Activated CD4-positive, alpha-beta T cell treated with anti-CD3 and anti-CD28 coated beads, Interleukin-2, amount 10 ng/mL, durations not matched to agents 7 days and 5 days (primary cell): ENCODE measurements at places on chromosomes 5 and 9.

DNA sequence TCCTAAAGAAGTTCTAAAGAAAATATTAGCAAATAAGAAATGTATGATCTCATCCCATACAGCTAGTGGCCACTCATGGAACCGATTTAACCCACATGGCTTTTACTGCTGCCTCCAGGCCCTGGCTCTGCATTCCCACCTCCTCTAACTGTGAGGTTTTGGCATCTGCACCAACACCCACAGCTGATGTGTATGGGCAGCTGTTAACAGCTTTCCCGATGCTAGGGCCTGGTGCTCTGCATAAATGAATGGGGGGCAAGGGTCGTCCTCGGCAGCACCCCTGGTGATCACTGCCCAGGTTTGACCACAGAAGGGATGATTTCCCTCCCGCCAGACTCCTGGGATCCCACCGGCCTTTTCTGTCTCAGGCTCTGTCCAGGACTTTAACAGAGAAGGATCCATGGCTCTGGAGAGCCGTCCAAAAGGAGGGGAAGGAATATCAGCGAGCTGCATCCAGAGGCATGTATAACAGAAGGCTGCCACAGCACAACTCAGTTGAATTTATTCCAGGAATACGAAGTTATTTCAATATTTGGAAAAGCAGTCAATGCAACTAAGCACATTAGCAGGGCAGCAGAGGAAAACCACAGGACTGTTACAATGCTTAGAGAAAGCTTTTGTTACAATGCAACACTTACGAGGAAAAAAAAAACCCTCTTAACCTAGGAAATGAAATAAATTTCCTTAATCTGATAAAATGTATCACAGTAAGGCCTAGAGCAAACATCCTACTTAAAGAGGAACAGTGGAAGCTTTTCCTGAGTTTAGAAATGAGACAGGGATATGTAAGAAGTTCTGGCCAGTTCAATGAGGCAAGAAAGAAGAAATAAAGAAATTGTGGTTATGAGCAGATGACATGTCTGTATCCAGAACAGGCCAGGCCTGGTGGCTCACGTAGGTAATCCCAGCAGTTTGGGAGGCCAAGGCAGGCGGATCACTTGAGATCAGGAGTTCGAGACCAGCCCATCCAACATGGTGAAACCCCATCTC lies 63.1 kb downstream of the NACC2 start:
- no peak for DNase-seq

DNA sequence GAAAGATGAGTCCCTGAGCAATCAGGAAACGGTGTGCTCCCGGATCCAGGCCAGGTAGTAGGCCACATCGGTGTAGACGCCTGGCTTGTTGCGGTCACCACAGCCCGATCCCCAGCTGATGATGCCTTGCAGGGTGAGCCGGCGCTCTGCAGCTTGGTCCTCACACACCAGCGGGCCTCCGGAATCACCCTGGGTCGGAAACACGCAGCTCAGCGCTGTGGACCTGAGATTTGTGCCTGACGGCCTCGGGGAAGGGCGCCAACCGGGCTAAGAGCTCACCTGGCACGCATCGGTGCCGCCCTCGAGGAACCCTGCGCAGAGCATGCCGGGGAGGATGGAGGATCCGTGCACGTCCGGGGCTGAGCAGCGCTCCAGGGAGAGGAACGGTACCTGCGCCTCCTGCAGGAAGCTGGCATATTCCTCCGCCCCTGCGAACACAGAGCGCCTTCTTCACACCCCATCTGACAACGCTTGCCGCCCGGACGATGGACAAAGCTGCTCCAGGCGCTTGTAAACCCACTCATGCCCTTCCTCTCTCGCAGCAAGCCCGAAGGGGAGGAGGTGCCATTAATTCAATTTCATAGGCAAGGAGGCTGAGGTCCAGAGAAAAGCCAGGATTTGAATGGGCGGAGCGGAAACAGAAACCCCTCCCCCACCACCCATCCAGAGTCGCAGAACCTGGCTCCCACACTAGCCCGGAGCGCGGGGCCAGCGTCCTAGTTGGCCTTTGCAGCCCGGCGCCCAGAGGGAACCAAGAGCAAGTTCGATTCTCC lies 2.0 kb upstream of the PFN3 start:
- DNase-seq: peak; percentile 75

DNA sequence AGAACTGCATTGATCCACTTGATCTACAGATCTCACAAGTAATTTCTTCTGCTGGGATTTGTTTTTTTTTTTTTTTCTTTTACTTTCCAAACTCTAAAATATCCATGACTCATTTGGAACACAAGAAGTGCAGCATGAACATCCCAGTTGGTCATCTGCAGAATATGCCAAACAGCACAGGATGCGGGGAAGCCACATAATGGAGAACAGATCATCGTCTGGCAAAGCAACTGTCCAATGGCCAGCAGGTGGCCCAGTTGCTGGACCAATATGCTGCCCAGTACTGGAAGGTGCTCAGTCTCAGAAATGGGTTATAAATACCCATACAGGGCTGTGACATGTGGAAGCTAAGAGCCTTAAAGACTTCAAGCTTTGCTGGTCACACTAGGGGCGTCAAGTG lies 221.3 kb upstream of the TAS2R1 start:
- no peak for DNase-seq

DNA sequence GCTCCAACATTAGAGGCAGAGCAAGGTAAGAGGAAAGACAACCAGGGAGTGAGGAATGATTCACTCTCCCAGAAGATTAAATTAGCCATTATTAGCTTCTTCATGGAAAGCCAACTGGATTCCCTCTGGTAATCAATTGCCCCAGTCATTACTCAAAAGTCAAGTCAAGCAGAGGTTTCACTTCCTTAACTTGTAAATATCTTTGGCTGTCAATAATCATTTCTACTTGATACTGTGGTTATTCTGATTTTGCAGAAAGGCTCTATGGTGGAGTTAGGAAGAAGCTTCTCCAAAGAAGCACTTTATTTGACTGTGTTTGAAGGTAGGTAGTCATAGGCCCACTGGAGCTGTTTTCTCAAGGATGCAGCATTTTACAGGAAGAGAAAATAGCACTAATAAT lies 78.0 kb downstream of the JAKMIP2 start:
- no peak for DNase-seq

DNA sequence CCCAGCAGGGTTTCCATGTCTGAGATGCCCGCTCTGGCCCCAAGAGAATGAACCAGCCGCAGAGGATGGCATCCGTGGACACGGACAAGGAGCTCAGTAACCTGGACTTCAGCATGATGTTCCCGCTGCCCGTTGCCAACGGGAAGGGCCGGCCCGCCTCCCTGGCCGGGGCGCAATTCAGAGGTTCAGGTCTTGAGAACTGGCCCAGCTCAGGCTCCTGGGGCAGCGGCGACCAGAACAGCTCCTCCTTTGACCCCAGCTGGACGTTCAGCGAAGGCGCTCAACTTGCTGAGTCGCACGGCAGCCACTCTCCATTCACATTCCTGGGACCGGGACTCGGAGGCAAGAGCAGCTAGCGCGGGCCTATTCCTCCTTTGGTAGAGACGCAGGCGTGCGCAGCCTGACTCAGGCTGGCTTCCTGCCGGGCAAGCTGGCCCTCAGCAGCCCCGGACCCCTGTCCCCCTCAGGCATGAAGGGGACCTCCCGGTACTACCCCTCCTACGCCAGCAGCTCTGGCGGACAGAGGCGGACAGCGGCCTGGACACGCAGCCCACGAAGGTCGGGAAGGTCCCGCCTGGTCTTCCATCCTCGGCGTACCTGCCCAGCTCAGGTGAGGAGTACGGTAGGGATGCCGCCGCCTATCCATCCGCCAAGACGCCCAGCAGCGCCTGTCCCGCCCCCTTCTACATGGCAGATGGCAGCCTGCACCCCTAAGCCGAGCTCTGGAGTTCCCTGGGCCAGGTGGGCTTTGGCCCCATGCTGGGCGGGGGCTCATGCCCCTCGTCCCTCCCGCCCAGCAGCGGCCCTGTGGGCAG lies 74.4 kb downstream of the INSL6 start:
- DNase-seq: no peak

- DNase-seq: peak; percentile 6
These were observed 197.6 kb downstream of the DRD1 start for GRCh38 chr5:175246242-175246888.

DNA sequence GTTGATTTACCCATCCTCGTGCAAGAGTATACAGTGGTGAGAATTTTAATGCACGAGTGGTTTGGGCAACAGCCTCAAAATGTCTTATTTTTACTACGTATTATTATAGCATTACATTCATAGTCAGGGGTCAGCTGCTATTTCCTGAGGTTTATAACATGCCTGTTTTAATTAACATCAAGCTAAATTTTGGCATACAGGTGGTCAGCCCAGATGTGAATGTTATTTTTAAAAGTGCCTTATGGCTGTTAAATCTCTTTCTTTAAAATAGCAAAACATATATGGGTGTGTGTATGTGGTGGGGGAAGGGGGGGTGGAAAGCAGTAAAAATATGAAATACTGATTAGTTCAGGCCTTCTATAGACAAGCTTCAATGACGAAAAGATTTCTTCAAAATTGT lies 424.5 kb upstream of the CLINT1 start:
- DNase-seq: no peak

DNA sequence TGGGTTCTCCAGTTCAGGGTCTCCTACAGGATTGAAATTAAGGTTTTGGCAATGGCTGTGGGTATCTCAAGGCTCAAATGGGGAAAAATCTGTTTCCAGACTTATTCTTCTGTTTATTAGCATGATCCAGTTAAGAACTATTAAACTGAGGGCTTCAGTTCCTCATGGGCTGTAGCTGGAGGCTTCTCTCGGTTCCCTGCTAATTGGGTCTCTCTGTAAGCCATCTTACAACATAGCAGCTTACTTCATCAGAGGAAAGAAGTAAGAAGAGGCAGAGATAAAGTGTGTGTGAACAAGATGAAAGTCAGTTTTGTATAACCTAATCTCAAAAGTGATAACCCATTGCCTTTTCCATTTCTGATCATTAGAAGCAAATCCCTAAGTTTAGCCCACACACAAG lies 391.9 kb downstream of the PSAT1 start:
- no peak for DNase-seq

- no peak for DNase-seq
These were observed 1.3 kb upstream of the PROP1 start for GRCh38 chr5:177997319-177997670.

- DNase-seq: peak; percentile 10
These were observed 140.7 kb upstream of the RANBP3L start for GRCh38 chr5:36442352-36442751.

DNA sequence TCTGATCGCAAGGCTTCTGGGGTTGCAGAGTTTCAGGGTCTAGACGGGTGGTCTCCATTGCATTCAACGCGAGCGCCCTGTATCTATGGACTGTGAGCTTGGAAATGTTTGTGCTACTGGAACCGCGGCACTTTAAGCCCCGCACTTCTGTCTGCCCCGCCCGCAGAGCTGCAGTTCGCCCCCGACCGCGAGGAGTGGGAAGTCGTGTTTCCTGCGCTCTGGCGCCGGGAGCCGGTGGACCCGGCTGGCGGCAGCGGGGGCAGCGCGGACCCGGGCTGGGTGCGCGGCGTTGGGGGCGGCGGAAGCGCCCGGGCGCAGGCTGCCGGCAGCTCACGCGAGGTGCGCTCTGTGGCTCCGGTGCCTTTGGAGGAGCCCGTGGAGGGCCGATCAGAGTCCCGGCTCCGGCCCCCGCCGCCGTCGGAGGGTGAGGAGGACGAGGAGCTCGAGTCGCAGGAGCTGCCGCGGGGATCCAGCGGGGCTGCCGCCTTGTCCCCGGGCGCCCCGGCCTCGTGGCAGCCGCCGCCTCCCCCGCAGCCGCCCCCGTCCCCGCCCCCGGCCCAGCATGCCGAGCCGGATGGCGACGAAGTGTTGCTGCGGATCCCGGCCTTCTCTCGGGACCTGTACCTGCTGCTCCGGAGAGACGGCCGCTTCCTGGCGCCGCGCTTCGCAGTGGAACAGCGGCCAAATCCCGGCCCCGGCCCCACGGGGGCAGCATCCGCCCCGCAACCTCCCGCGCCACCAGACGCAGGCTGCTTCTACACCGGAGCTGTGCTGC lies 1.0 kb downstream of the ADAMTS19 start:
- peak; percentile 15 for DNase-seq

- DNase-seq: no peak
These were observed 109.1 kb upstream of the ANKH start for GRCh38 chr5:14980698-14981097.

GRCh38 chr5:10288592-10289219 lies 19.0 kb downstream of the CMBL start:
- DNase-seq: peak; percentile 35

- no peak for DNase-seq
These were observed 818.6 kb downstream of the CDH18 start for GRCh38 chr5:19169426-19169825.

- no peak for DNase-seq
These were observed 34.0 kb downstream of the GAPVD1 start for GRCh38 chr9:125295657-125296056.

- no peak for DNase-seq
These were observed 618.7 kb downstream of the DNAH5 start for GRCh38 chr5:13325765-13326164.

GRCh38 chr5:154878642-154879335 lies 20.4 kb downstream of the CNOT8 start:
- no peak for DNase-seq

DNA sequence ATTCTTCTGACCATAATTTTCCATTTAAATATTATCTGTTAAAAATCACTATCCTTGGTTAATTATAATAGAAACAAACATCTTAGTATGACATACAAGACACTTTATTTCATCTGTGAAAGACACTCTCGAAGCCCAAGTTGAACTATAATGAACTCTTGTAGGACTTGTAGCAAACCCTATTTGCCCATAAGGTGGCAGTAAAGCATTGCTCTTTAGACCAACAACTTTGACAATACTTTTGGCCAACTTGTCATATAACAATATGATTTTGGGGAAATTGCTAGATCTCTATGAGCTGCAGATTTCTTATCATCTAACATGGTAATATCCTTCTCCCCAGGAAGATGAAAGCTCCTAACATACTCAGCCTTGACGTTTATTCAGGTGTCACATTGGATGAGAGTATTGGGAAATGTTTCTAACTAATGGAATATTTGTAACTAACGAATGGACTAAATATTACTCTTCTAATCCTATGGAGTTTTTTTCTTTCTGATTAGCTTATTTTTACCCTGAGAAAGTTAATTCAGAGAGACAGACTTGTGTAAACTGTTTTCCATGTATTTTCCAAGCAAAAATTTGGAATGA lies 11.0 kb downstream of the SPINK14 start:
- peak; percentile 35 for DNase-seq

GRCh38 chr9:119121899-119122298 lies 247.3 kb downstream of the BRINP1 start:
- no peak for DNase-seq

- DNase-seq: no peak
These were observed 148.5 kb downstream of the KIAA0825 start for GRCh38 chr5:94469894-94470329.

GRCh38 chr5:115532517-115532916 lies 12.1 kb downstream of the FEM1C start:
- no peak for DNase-seq
